ENCODE measurements at places on chromosomes 3 and 15.
A peak's percentile ranks its signal among the peaks of the same experiment; 100 is the strongest.

DNA sequence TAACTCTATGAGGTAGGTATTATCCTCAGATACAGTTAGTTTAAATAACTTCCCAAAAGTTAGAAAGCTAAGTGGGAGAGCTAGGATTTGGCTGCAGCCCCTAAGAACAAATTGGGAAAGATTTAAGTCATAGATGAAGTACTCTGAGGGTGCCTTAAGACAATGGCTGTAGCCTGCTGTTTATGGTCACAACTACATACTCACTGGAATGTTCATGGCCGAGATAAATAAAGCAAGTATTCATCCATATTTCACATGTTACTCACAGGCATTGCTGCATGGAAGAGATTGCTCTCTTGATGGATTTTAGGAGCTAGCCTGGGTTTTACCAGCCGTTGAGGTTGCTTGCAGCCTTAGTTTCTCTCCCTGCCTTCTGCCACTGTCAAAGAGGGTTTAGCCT, 145.0 kb downstream of the CMSS1 start:
- no peak for DNase-seq

DNA sequence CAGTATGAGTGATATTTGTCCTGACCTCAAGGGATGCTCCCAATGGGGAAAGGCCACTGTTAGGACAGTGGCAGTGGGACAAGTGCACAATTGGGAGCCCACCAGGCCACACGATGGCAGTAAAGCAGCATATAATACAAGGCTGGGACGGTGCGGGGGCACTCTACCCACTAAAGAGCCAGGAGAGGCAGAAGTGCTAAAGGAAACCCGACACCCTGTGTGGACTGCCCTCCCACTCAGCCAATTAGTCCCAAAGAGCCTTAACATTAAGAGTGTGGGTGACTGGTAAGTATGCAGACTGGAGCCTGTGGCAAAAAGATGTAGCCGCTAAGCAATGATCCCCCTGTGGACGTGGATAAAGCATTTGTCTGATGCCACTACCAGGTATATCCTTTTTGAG, 8.2 kb upstream of the ZNF589 start:
- peak; percentile 56 for DNase-seq

DNA sequence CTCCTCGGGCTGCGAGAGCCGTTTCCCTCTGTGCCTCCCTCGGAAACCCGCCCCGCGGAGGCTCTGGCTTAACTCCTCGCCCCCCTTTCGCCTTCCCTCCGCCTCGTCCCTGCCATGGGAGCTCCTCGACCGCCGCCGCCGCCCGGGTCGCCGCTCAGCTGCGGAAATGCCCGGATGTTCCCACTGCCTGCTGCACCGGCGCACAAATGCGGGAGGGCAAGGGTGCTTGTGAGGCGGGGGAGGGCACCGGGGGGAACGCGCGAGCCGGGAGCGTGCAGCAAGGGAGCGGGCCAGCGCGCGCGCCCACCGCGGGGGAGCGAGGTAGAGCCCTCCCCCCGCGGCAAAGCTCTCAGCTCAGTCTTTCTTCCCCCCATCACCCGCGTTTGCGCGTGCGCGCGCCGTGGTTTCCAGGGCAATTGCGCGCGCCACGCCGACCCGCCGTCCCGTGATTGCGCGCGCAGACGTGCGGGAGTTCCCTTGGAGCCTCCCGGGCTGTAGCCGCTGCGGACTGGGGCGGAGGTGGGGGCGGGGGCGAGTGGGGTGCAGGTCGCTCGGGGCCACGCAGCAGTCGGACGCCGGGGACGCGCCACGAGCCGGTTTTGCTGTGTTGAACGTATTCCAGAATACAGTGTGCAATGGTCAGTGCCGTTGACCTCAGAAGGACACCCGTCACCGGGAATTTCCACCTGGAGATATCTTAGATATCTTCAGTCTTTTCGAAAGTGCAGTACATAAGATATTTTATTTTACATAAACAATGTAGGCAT, at the start of gene DMXL2:
DMXL2 (minus strand) TSS at position 168 of the 767 bp plus-strand sequence. CDS start 226 bp downstream, outside the sequence.
- peak; percentile 78 for DNase-seq

DNA sequence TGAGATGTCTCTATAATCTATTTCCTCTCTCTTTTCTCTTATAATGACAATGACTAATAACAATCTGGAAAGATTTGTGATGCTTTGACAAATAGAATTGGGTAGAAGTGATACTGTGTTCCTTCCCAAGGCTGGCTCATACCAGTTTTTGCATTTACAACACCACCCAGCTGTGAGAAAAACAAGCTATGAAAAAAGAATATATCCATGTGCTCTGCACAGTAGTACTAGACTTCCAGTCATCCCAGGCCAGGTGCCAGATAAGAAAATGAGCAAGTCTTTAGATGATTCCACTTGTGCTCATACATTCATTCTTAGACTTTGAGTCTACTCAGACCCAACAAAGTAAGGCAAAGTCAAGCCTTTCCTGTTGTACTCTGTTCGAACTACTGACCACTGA, 350.2 kb upstream of the POU1F1 start:
- DNase-seq = no peak

DNA sequence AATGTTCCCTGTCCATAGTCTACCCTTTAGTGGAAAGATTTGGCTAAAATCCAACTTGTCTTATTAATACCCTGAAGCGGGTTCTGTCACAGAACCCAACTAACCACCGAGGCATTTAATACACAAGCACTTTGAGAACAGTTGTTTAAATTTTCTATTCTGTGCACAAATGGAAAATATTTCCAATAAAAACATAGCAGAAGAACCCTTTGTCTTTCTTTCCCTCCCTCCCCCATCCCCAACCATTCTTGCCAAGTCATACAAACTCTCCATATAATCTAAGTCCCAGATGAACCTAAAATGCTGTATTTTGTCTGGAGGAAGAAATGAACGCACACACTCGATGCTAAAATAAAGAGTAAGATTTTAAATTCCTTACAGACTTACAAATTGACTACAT, 126.9 kb upstream of the STRIT1 start:
- DNase-seq = no peak

DNA sequence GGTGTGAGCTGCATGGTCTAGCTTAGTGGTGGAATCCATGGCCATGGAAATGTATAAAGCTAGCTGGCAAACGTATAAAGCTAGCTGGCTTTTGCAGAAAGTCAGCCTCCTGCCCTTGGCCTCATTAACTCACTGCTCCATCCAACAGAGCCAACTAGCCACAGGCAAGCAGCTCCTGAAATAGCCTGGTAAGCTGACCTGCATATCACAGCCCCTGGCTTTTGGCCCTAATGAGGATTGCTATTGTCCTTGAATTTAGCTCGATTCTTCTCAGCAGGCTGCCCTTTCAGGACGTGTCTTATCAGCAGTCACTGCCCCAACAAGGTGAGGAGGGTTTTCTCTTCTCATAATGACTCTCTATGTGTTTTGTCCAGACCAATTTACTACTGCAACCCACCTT, 446.8 kb downstream of the WDR72 start:
- DNase-seq = no peak

GRCh38 chr3:60260546-60260945, 990.7 kb downstream of the FHIT start:
- DNase-seq = no peak

DNA sequence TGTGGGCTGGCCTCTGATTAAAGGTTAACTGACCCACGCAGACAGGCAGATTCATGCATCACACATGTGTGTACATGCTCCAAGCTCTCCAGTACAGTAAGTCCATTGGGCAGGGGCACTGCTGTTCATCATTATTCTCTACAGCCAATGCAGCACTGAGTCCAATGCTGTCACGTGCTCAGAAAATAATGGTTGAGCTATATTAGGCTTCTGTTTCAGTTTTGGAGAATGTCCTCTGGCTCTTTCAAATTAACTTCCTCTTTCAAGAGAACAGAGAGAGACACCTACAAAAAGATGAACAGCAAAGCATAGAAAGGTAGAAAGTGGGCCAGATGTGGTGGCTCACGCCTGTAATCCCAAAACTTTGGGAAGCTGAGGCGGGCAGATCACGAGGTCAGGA, 202.6 kb downstream of the MEX3B start:
- no peak for DNase-seq

GRCh38 chr3:115415246-115415996, 207.9 kb upstream of the GAP43 start:
- no peak for DNase-seq

DNA sequence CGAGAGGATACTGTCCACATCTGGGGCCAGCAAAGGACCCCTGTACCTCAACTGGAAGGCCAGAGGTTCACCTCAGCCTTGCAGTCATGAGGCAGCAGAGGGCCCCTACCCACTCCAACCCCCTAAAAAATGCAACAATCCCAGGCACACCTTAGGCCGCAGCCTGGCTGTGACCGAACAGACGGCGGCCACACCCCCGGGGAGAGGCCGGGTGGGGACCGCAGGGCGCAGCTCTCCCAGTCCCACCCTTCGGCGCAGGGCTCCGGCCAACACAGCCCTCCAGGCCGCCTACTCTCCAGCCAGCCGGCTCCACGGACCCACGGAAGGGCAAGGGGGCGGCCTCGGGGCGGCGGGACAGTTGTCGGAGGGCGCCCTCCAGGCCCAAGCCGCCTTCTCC, 457 bp upstream of the DNAJA4 start:
- no peak for DNase-seq

DNA sequence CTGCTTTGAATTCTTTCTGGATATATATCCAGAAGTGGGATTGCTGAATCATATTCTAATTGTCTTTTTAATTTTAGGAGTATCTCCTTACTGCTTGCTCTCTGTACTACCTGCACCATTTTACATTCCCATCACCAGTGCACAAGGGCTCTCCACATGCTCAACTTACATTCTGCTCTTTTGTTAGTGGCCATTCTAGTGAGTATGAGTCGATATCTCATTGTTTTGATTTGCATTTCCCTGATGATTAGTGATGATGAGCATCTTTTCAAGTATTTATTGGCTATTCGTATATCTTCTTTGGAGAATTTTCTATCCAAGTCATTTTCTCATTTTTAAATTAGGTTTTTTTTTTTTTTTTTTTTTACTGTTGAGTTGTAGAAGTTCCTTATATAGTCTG, 29.5 kb downstream of the PFN2 start:
- no peak for DNase-seq

- DNase-seq = no peak
These were observed 40.7 kb downstream of the CYP11A1 start for GRCh38 chr15:74326746-74327145.

GRCh38 chr3:177751770-177752169, 554.5 kb upstream of the TBL1XR1 start:
- no peak for DNase-seq

DNA sequence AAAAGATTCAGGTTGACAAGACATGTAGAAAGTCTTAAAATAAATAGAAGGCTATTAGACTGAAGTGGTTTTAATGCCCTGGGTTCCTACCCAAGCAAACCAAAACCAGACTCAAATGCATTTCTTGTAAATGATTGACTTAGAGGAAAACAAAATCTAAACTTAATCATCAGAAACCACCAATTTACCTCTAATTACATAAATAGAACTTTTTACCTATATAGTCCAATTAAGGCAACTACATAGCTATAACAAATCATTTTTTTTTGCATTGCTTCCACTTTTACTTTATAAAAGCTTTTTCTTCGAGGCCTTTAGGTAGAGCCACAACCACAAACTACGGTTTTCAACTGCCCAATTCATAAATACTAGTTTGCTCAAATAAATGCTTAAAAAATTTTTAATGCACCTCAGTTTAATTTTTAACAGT, 231.3 kb upstream of the ARHGEF26 start:
- no peak for DNase-seq

DNA sequence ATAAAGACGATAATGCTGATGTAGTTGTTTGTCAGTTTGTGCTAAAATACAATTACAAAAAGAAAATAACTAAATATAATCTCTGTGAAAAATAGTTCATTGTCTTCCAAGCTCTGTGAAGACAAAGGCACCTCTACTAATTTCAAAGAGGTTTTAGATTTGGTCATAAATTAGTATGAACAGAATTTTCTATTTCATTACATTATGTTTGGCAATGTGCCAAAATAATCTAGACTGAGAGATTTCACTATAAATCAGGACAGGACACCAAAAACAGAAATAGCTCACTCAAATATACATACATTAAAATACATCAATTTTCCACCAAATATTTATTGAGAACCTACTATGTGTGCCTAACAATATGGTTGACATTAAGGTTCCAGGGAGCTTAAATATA, 264.9 kb upstream of the CCDC54 start:
- DNase-seq = no peak

GRCh38 chr3:184784731-184785500, 27.1 kb upstream of the VPS8 start:
- no peak for DNase-seq

DNA sequence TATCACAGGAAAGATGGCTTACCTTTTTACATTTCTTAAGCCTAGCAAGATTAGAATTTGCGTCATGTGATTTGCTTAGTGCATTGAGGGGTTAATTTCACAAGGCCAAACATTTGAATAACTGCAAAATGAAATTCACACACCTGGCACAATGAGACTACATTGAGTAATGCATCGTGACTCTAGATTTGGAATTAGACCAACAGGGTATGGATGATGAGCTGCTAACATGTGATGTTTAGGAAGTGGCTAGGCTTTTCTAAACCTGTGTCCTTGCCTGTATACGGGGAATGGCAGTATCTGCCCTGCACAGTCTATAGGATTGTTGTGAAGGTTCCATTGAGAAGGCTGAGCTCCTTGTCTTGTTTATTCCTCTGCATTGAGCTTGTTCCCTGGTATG, 160.1 kb downstream of the MFSD1 start:
- no peak for DNase-seq

GRCh38 chr3:25547943-25548674, 116.6 kb downstream of the TOP2B start:
- no peak for DNase-seq

- DNase-seq = no peak
These were observed 15.9 kb downstream of the ADCY5 start for GRCh38 chr3:123432832-123433523.

DNA sequence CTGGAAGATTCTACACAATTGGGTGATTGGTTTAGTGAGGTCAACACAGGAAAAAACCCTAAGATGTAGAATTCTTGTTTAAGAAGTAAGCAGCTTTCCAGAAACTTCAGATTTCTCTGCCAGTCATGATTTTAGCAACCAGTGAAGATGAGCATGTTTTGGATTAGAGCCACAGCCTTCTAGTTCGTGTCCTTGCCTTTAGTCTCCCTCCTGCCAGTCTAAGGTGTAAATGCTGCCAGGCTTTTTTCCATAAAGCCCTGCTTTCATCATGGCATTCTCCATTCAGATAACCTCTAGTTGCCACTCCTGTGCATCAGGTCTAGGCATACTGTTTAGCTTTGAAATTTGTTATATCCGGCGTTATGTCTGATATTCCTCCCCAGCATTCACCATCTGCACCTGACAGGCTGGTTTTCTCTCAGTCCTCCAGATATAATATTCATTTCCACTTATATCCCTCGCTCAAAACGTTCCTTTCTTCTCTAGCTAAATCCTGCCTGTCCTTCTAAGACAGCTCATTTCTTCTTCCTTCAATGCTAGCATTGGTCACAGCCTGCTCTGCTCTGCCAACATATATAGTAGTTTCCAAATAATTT, 37.4 kb downstream of the SYN2 start:
- no peak for DNase-seq

Measured in stimulated activated CD4-positive, alpha-beta T cell treated with anti-CD3 and anti-CD28 coated beads, Interleukin-4, amount 100 ng/mL, for 4 hours (primary cell).